ENCODE measurements at places on chromosomes 6 and 20.

DNA sequence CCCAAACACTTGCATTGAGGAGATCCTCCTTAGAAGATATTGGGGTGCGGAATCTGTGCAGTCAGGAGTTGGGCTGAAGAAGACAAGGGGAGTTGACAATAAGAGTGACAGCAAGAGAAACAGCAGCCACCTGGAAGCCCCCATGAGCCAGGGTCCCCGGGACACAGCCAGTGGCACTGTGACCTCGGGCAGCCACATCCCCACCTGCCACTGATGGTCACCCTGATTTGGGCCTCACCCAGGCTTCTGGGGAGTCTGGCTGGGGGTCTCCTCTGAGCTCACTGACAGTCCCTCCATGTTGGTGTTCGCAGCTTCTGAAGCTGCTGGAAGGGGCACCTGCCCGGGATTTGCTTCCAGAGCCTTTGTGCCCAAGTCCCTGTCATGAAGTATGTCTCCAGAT lies 123.5 kb downstream of the TTLL2 start:
- DNase-seq, result no peak

DNA sequence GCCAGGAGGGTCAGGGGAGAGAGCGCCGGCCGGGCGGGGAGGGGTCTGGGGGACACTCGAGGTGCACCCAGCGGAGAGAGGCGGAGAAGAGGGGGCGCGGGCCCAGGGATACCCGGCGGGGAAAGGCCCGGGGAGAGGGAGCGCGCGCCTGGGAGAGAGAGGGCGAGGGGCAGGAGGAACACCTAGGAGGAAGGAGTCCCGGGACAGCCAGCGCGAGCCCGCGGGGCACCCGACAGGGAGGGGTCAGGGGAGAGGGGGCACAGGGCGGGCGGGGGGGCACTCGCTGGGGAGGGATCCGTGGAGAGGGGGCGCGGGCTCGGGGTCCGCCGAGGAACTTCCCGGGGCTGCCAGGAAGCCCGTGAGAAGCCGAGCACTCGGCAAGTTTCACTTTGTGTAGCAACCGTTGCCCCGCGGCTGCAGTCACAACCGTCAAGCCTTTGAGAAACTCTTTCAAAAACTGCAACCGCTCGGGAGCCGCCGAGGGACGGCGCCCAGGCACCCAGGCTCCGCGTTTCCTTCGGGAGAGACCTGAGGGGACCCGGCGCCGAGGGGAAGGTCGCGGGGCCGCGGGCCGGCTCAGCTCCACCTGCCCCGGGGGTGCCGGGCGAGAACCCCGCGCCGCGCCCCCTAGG lies 471 bp downstream of the EZR start:
- no peak for DNase-seq

GRCh38 chr6:26172608-26172968 lies 85.4 kb downstream of the HFE start:
- DNase-seq, result no peak

- DNase-seq, result no peak
Measured at GRCh38 chr6:136365776-136366354, 76.2 kb upstream of the BCLAF1 start.

DNA sequence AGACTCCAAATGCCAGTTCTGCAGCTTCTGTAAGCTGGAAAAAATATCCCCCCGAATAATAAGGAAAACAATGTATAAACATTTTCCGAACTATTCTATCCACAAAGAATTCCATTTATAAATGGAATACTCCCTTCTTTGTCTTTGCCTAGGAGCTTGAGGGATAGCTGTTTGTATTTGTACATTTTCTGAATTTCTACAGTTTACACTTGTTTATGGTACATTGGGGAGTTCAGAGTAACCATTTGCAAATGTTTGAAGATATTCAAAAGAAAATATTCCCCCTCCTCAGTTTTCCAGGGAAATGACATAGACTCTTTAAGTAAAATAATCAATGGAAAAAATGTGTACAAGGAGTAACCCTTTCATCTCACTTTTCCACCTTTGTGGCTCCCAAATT lies 149.6 kb downstream of the SOBP start:
- DNase-seq, result no peak

- DNase-seq, result no peak
Measured at GRCh38 chr20:64159711-64160110, 4.5 kb upstream of the MYT1 start.

- DNase-seq, result no peak
Measured at GRCh38 chr6:24340998-24341938, 16.6 kb downstream of the DCDC2 start.

- DNase-seq, result peak; percentile 9
Measured at GRCh38 chr6:38973178-38974057, 75.2 kb upstream of the GLP1R start.

GRCh38 chr6:135583256-135583761 lies 85.8 kb upstream of the AHI1 start:
- DNase-seq, result no peak

- DNase-seq, result no peak
Measured at GRCh38 chr6:110976575-110976974, 5.3 kb upstream of the RPF2 start.

DNA sequence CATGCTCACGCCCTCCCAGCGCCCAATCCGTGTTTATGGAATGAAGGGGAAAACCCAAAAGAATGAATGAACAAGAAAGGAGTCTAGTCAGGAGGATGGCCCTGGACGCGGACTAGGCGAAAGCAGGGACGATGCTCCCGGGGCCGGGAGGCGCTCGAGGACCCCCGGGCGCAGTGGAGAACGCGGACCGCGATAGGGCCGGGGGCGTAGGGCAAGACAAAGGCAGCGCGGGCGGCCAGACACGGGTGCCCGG lies 758 bp downstream of the GCLC start:
- DNase-seq, result no peak

- DNase-seq, result peak; percentile 69
Measured at GRCh38 chr6:37239950-37240713, 17.4 kb upstream of the TBC1D22B start.

DNA sequence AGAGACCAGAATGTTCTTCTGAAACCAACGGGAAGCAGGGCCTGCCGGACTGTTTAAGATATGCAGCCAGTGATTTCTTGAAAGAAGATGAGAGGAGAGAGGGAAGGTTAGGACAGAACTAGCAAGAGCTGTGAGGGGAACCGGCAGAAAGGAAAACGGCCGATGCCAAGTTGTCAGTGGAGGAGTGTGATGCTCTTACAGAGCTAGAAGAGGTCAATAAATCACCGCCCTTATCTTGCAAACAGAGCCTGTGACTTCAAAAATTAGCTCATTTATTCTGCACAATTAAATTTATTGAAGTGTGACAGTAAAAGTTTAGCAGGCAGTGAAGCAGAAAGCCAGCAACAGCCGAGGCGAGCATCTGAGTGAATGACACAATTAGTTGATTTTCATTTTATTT lies 509.5 kb upstream of the ID4 start:
- DNase-seq, result no peak

- DNase-seq, result peak; percentile 12
Measured at GRCh38 chr20:41984031-41984430, 365.9 kb upstream of the CHD6 start.

DNA sequence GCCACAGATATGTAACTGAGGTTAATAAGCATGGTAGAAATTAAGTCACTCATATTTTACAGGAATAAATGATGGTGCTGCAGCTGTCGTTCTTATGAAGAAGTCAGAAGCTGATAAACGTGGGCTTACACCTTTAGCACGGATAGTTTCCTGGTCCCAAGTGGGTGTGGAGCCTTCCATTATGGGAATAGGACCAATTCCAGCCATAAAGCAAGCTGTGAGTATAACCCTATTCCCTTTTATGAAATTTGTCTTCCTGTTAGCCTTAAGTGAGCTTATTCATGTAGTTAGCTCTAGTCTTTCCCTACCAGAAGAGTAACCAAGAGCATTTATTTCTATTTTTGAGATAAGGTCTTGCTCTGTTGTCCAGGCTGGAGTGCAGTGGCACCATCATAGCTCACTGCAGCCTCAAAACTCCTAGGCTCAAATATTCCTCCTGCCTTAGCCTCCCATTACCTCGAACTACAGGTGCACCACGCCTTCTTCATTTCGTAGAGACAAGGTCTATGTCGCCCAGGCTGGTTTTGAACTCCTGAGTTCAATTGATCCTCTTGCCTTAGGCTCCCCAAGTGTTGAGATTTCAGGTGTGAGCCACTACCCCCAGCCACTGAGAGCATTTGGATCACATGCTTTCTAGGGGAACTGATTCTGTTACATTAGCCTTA lies 12.0 kb downstream of the TCP1 start:
- no peak for DNase-seq

- DNase-seq, result no peak
Measured at GRCh38 chr6:143100429-143100828, 39.7 kb downstream of the AIG1 start.

- no peak for DNase-seq
Measured at GRCh38 chr6:2872423-2873358, 30.4 kb downstream of the SERPINB9 start.

DNA sequence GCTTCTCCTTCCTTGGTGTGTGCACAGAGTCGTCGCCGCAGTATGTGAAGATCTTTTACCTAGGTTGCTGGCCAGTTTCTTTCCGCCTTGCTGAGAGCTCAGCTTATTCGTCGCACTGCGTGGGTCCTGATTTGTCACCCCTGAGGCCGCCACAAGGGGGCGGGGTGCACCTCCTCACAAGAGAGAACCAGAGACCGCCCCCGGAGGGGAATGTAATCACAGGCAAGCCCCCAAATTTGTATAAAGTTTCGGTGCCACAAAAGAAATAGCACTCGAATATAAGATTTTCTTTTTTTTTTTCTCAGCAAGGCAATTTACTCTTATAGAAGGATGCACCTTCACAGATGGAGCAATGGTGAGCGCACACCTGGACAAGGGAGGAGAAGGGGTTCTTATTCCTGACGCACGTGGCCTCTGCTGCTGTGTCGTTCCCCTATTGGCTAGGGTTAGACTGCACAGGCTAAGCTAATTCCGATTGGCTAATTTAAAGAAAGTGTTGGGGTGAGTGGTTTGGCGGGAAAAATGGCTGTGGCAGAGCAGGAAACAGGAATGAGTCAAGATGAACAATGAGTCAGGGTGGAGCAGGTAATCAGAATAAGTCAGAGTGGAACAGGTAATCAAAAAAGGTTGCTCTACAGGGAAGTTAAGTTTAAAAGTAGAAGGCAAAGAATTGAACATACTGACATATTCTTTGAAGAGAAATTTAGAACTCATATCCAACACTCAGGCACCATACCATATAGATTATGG lies 19.5 kb downstream of the NCOA3 start:
- DNase-seq, result no peak

DNA sequence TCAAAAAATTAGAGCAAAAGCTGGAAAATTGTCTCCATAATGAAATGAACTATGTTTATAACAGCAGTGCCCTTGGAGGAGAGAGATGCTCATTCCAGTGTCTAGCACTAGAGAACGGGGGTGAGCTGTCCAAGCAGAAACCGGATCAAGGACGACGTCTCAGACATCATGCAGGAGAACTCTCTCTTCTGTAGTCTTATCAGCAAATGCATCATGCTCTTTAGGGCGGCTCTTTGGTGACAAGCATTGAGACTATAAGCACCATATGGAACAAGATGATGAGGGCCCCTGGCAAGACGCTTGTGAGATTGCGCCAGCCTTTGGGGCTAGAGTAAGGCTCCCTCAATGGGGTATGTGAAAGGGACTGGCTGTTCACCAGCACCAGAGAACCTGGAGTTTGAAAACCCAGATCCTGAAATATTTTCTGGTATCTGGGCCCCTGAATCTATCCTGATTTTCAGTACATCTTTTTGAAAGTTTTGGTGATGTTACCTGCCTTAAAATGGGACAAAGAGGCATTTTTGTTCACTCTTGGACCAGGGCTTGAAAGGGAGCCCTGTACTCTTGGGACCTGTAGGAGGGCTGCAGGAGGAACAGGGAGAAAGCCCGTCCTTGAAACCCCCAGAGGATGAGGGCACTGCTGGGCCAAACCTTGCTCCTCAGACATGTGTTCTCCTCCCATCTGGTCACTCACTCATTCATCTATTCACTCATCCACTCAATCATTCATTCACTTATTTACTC lies 127.6 kb downstream of the TTLL2 start:
- DNase-seq, result no peak

DNA sequence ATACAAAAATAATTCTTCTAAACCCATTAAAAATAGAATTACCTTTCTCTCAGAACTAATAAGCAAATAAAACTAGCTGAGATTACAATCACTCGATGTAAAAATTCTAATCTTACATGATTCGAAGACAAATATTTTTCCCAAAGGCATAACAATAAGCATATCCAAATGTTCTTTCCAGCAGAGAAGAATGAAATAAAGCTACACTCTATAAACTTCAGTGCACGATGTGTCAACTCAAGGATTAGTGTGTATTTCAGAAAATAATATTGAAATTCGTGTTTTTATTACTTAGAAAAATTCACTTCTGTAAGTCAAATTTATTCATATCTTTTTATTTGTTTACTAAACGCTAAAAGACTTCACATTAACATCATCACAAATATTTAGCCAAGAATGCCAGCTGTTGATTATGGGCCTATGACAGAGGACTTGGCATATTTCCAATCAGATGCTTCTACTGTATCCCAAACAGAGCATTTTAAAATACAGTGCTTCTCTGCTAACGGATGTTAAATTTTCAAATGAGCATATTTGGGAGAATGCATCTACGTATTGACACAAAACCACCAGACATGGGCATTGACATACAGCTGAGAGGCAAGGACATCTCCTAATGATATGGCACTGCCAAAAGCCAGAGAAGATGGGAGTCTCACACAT lies 54.7 kb upstream of the PDE7B start:
- no peak for DNase-seq

DNA sequence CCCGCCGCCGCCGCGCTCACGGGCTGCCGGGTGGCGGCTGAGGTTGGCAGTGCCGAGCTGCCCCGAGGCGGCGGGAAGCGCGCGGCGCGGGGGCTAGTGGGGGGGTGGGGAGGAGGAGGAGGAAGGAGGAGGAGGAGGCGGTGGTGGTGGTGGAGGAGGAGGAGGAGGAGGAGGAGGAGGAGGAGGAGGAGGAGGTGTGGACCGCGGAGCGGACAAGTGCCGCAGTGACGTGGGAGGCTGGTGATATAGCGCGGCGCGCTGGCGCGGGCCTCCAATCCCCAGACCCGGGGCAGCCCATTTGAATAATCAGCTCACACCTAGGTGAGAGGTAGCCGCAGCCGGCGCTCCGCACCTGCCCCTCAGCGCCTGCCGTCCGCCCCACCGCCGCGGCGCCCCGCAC lies at the start of gene FOXA2:
FOXA2 (minus strand) TSS at position 51 of the 400 bp plus-strand sequence. CDS start 294 bp downstream, outside the sequence.
- no peak for DNase-seq

DNA sequence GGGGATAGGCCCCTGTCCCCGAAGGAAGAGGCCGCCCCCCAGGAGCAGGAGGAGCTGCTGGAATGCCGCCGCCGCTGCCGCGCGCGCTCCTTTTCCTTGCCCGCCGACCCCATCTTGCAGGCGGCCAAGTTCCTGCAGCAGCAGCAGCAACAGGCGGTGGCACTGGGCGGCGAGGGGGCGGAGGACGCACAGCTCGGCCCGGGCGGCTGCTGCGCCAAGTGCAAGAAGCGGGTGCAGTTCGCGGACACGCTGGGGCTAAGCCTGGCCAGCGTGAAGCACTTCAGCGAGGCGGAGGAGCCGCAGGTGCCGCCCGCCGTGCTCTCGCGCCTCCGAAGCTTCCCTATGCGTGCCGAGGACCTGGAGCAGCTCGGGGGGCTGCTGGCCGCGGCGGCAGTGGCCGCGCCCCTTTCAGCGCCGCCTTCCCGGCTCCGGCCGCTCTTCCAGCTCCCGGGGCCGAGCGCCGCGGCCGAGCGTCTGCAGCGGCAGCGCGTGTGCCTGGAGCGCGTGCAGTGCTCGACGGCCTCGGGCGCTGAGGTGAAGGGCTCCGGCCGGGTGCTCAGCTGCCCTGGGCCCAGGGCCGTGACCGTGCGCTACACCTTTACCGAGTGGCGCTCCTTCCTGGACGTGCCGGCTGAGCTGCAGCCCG lies 630 bp downstream of the PPP1R3G start:
- DNase-seq, result no peak

GRCh38 chr6:145587334-145587733 lies 148.0 kb downstream of the EPM2A start:
- DNase-seq, result no peak

GRCh38 chr6:52564856-52565255 lies 12.0 kb downstream of the TRAM2 start:
- no peak for DNase-seq
